ENCODE measurements at places on chromosomes 11 and 22.

GRCh38 chr22:24751518-24751917 lies 23.0 kb downstream of the PIWIL3 start:
- ATAC-seq, result no peak

- ATAC-seq, result no peak
Measured at GRCh38 chr11:3795131-3796001, 2.0 kb downstream of the NUP98 start.

- ATAC-seq, result no peak
Measured at GRCh38 chr11:102577723-102578122, 47.2 kb upstream of the MMP7 start.

- no peak for ATAC-seq
Measured at GRCh38 chr11:737366-737765, 9.9 kb upstream of the TALDO1 start.

GRCh38 chr11:59206635-59207034 lies 6.1 kb downstream of the MPEG1 start:
- ATAC-seq, result no peak

- no peak for ATAC-seq
Measured at GRCh38 chr11:114102993-114103896, 43.7 kb downstream of the ZBTB16 start.

GRCh38 chr22:37484480-37485394 lies 1.4 kb downstream of the MFNG start:
- ATAC-seq, result peak; percentile 51

DNA sequence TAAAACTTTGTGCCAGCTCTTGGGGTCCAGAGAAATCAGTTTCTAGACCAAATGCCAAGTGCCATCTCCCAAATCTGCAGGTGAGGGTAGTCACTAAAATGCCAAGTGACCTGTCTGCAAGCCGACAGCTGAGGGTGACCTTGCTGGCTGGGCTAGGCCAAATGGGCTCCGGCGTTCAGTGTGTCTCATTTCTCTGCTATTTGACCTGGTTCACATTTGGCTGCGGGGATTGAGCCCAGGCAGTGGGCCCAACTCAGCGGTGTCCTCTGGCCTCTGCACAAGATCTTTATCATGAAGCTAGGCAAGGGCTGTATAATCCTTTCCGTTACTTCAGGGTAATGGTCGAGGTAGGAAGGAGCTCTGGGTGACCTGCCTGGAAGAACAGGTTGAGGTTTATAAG lies 87.5 kb downstream of the SNX19 start:
- peak; percentile 27 for ATAC-seq

DNA sequence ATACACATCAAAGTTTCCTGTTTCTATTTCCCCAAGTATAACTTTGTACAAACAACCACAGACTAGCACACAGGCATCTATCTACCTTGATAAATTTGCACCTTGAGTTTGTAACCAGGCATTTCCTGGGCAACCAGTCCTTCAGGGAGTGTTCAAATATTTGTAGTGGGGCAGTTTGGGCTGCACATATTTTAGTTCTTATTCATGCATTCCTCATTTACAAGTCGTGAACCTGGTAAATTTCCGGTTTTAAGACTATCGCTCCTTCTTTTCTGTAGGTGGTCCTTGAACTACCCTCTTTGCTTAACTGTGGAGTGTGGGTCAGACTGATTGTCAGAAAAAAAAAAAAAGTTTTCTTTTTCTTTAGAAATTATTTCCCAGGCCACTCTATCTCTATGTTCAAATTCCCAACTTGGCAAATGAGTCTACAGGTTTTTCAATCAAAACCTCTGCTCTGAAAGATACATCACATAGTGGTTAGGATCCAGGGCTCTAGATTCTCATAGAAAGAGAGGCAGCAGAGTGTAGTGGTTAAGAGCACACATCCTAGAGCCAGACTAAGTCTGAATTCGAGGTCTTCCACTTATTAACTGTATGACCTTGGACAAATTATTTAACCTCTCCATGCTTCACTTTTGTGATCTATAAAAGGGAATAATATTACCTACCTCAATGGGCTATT lies 201.5 kb downstream of the SOX6 start:
- no peak for ATAC-seq

DNA sequence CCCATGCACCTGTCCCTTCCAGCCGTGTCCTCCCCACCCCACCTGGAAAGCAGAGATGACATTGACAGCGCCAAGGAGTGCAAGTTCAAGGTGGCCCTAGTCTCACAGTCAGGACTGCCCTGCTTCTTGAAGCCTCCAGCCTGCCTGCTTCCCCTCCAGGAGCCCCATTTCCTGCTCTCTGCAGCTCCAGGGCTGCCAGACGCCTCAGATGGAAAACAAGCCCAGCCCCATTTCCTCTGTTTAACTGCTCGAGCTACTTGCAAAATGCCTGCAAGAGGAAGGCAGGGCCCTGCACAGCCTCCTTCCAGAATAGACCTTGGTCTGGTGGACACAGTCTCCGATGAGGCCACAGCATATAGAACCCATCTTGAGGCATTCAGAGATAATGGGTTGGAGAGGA lies 5.0 kb upstream of the DGKZ start:
- ATAC-seq, result no peak

- no peak for ATAC-seq
Measured at GRCh38 chr11:128490092-128490491, 97.3 kb downstream of the ETS1 start.

GRCh38 chr11:95088946-95089619 lies 563 bp upstream of the ENDOD1 start:
- ATAC-seq, result peak; percentile 76

- ATAC-seq, result no peak
Measured at GRCh38 chr22:20741634-20742581, 32.0 kb upstream of the SERPIND1 start.

DNA sequence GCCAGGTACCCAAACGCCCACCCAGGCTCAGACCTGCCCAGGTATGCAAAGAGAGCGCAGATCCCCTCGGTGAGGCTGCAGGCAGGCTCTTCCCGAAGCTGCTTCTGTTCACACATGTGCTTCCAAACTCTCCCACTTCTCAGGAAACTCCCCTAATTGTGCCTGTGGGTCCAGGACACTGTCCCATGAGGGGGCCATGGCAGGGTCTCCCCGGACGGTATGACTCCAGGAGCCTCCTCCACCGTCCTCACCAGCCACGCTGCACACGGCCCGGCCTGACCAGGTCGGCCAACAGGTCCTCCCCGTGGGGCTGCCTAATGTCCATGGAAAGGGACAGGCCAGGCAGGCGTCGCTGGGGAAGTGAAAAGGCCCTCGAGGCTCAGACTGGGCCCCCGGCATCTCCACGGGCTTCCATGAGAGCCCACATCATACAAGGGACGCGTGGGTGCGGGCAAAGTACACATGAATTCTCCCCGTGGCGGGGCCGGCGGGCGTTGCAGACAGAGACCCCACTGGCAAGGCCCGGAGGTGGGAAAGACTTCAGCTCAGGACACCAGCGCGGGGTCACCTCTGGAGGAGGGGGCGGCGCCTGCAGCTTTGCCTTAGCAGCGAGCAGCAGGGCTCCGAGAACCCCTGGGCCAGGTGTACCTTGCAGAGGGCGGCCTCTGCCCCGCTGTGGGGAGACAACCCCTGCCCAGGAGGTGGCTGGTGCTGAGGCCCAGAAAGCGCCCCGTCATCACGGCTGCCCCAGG lies 526.1 kb downstream of the BRD1 start:
- ATAC-seq, result no peak

GRCh38 chr11:9529334-9529650 lies 44.2 kb upstream of the WEE1 start:
- ATAC-seq, result no peak

- ATAC-seq, result no peak
Measured at GRCh38 chr22:22404598-22405284, 103.8 kb downstream of the ZNF280B start.

- no peak for ATAC-seq
Measured at GRCh38 chr22:45483918-45484499, 18.7 kb upstream of the FBLN1 start.

DNA sequence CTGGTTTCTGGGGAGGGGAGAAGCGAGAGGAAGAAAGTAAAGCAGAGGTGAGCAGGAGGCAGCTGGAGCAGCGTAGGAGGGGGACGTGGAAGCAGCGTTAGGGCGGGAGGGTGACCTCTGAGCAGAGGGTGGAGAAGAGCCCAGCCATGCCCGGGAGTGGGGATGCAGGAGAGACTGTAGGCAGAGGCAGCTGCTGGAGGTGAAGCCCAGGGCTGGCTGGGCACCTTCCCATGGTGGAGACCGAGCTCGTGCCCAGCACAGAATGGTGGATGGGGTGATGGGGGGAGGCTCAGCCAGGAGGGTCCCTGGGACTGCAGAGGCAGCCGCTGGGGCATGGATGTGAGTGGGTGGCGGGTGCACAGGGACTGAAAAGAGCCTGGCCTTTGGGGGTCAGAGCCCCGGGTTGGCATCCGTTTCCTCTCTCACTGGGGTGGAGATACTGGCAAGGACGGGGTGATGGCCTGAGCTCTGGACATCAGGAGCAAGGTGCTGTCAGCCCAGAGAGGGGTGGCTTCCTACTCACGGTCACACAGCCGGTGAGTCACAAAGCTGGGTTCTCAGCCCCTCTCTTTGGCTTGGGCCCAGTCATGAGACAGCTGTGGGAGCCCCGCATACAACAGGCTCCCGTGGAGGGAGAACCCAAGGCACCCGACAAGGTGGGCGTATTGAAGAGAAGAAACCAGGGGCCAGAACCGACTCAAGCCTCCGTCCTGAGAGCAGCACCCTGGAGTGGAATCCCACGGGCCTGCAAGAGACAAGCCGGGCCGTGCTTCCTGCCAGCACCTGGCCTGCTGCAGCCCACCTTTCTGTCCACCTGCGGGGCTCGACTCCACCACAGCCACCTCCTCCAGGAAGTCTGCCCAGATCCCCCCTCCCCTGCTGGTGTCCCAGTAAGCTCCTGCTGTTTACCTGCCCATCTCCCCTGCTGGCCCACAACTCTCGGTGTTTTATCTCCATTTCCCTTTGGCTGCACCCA lies 45.8 kb upstream of the FGF3 start:
- no peak for ATAC-seq

- no peak for ATAC-seq
Measured at GRCh38 chr11:9182180-9182871, 82.8 kb downstream of the DENND5A start.

DNA sequence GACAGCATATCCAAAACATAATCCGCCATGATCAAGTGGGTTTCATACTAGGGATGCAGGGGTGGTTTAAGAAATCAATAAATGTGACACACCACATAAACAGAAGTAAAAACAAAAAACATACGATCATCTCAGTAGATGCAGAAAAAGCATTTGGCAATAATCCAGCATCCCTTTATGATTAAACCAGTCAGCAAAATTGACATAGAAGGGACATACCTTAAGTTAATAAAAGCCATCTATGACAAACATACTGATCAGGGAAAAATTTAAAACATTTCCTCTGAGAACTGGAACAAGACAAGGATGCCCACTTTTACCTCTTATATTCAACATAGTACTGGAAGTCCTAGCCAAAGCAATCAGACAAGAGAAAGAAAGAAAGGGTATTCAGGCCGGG lies 49.6 kb downstream of the GAS2 start:
- no peak for ATAC-seq
